ENCODE measurements at places on chromosomes 5 and 9.

DNA sequence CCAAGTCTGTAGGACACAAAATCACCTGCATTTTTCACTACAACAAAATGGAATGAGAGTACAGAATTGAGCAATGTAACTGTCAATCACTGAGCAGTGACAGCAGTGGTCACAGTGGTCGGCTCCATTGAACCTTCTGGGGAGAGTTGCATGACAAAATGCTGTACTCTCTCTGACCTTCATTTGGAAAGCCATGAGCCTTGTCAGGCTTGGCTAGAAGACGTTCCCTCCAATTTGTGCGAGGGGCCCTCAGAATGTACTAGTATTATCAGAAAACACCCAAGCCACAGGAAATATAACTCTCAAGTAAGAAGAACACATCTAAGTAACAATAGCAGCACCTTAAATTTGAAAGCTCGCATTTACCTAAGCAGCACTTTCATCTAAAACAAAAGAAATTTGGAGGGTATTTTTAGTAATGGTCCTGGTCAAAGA, 425.6 kb upstream of the MEF2C start:
- no peak for DNase-seq

DNA sequence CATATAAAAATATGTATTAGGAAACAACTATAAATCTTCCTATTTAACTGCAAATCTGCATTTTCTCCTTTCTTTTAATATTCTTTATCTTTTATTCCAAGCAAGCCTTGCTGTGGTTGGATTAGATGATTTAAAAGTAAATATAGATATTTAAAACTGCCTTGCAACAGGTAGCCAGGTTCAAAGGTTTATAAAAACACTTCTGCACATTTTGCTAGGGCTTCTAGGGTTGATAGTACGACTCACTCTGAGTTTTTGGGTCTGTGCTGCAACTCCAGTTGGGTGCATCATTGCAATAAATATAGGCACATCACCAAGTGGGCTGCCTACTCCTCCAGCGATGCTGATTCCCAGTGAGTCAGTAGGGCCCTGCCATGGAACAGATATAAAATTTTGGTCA, 167.7 kb downstream of the MPDZ start:
- no peak for DNase-seq

- DNase-seq: no peak
These were observed 862 bp upstream of the NDUFB6 start for GRCh38 chr9:32573821-32574220.

GRCh38 chr5:14081791-14082190, 61.4 kb upstream of the TRIO start:
- DNase-seq: no peak

DNA sequence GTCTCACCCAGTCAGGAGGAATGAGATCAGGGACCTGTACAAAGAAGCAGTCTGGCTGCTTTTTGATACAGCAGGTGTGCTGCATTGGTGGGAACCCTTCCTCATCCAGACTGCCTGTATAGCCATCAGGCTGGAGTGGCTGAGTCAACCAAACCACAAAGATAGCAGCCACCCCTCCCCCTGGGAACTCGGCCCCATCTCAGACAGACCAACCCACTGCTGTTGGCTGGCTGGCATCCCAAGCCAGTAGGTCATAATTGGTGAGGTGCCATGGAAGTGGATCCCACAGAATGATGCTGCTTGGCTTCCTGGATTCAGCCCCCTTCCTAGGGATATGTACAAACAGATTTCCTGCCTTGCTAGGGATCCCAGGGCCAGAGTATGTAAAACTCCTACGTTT, 60.9 kb downstream of the YTHDC2 start:
- no peak for DNase-seq

DNA sequence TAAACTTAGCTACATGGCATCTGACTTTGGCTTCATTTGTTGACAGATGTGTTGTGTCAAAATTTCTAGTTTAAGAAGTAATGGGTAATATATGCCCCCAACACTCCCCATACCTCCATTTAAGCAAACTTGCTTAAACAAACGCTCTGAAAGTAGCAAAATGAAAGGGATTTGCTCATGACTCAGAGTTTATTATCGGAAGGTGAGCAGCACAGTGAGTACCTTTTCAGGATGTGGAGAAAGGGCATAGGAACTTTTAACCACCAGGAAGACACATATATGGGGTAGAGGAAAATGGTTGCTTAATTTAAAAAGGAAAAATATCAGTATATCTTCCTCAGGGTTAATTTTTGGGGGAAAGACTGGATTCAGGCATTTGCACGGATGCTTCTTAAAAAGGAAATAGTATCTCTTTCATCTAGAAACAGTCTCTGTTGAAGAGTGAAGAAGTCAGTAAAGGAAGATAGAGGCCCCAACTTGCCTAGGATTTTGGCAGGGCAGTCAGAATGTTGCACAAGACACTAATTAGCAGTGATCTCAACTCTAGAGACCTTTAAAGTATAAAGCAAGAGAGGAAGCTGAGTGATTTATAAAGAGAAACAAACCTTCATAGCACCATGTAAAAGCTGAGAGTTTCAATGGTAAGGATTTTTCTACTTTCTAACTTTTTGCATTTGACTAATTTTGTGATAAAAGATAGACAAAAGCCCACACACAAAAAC, 155.1 kb downstream of the TRIO start:
- no peak for DNase-seq

GRCh38 chr9:108836781-108837180, 19.0 kb downstream of the ACTL7B start:
- no peak for DNase-seq

DNA sequence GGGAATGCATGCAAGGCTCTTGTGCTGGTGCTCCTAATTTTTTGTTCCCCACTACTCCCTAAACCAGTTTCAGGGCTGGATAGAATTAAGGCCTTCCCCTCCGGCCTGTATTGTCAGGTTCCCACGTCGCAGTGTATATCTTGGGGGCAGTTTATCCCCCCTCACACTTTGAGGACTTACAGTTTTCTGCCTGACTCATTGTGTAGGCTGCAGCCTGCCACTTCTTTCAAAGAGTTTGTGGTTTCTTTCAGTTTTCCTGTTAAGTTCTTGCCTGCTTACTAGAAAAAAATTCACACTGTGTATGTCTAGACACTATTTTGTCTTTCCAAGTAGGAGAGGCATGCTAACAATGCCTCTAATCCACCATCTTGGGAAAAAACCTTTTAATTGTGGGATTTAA, 28.4 kb upstream of the BTNL3 start:
- DNase-seq: no peak

DNA sequence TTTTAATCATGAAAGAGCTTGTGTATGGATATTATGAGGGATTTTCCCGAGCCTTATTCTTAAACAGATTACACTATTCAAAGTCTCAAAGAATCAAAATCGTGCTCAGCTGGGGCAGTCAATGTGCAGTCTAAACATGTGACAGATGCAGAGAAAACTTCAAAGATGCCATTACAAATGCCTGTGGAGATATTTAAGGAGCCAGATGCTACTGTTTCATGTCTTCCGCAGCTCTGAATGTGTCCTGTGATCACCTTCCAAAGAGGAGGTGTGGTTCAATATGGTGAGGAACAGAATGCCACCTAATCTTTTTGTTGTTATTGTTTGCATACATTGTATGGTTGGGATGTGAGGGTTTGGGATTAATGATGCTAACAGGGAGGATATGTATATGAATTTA, 593.3 kb upstream of the ARRDC3 start:
- no peak for DNase-seq

- DNase-seq: no peak
These were observed 71.3 kb downstream of the INSL6 start for GRCh38 chr9:5113994-5114748.

DNA sequence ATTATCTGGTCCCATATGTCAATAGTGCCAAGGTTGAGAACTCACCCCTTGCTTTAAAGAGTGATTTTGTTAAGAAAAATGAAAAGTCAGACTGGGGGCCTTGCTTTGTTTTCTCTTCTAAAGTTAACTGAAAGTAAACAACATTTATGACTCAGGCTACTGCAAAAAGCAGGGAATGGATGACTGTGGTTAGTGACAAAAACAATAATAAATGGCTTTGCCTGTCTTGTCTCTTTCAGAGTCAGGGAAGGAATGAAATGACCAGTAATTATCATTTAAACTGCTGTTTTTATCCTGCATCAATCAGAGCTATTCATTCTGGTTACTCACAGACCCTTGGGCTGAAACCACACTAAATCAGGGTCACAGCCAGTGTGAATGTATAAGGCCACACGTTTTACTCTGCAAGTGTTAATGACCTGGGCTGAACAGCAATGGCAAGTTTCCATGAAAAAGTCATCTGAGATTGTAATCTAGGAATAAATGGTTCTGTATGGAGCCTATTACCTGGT, 112.2 kb downstream of the ZNF608 start:
- DNase-seq: no peak

DNA sequence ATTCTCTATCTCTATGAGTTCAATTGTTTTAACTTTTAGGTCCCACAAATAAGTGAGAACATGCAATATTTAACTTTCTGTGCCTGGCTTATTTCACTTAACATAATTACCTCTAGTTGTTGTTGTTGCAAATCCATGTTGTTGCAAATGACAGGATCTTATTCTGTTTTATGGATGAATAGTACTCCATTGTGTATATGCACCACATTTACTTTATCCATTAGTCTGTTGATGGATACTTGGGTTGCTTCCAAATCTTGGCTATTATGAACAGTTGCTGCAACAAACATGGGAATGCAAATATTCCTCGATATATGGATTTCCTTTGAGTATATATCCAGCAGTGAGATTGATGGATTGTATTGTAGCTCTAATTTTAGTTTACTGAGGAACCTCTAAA, 36.3 kb downstream of the MEGF9 start:
- DNase-seq: no peak

GRCh38 chr9:73029346-73029745, 76.5 kb upstream of the ALDH1A1 start:
- DNase-seq: no peak

DNA sequence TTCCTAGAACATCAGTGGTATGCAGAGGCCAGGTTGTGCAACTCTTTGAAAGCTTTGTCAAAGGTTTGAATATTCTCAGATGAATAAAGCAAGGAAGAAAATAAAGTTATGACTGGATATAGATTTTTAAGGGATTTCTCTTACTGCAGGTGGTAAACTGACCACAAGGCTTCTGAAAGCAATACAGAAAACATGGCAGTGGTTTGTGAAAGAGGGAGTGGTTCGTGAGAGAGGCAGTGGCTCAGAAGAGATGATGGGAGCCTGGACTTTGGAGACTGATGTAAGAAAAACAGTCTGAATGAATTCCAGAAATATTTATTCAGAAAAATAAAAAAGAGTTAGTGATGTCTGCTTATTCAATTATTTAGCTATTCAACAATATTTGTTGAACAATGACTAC, 380.4 kb upstream of the CTNND2 start:
- DNase-seq: no peak

DNA sequence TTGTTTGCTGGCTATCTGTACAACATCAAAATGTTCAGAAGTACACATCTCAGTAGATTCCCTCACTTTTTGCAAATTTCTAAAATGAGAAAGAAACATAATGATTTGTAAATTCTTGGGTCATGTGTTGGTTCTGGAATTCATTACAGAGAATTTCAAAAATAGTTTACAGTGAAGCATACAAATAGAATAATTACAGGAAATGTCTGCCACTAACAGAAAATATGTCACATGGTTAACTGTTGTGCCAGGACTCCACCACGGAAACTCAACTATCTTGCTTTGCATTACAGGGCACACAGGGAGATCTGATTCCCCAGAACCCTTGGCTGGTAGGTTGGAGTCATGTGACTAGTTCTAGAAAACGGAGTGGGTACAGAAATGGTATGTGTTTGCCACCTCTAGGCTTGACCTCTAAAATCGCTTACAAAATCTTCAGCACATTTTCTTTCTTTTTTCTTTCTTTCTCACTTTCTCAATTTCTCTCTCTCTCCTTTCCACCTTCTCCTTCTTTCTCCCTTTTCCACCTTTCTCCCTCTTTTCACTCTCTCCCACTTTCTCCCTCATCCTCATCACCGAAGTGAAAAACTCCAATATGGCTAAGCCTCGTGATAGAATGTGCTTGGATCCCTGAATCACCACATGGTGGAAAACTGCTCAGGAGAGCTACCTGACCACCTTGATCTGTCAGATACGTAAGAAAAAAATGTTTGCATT, 32.4 kb downstream of the RASEF start:
- no peak for DNase-seq

DNA sequence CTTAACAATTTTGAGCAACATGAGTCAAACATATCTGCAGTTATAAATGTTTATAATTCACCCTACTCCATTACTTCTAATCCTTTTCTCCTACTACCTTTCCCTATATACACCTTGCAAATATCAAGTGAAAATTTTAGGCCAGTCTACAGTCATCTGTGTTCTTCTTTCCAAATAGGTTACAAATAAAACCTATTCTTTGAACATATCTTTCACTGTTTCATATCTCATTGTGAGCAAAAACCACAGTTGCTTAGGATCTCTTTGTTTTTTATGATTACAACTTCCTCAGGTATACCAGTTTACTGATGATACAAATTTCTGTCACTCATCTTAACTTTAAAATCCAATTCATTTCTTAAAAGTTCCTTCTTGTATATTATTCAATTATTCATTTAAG, 34.4 kb downstream of the RFX3 start:
- DNase-seq: no peak

DNA sequence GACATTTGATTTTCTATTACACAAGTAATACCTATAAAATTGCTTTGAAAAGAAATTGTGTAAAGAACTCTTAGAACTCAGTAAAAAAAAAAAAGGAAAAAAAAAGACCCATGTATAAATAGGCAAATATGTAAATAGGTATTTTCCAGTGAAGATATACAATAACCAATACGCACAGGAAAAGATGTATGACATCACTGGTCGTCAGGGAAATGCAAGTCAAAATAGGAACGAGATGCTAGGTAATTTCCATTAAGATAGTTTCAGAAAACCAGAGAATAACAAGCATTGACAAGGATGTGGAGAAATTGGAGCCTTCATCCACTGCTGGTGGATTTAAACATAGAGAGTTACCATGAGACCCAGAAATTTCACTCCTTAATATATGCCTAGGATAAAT, 708.8 kb downstream of the MTRR start:
- DNase-seq: no peak

DNA sequence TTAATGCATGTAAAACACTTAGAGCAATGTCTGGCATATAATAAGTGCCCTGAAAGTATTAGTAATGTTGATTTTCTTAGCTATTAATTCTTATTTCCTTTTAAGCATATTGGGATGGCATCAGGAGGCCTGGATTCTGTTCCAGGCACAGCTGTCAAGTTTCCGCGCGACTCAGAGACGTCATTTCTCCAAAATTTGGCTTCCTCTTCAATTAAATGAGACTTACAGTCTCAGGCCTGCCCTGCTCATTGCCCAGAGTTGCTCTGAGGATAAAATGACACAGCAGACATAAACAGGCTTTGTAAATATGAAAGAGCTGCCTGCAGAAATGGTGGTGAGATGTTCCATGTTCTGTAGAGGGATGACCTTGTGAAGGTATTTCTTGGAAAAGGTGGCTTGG, 159.8 kb upstream of the GLRA1 start:
- DNase-seq: no peak

DNA sequence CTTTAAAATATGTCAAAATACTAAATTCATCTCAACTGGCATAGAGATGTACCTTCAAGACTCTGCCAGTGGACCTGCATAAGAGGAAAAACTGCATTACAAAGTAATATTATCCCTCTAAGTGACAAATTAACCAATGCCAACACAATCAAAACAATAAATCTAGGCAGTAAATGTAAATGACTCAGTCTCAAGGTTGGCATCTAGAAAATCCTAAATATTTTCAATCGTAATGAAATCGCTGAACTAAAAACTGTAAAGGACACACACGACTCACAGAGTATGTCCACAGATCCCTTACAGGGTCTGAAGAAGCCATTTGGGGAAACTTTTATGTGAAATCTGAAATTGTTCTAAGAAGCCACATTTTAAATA, 31.2 kb downstream of the ERMP1 start:
- no peak for DNase-seq

Measured in mesendoderm (in vitro differentiated cells).